Aorta (tissue), 5 donors: ENCODE measurements at places on chromosomes 11 and 22. TPM values are rescaled to one million over a fixed set of nuclear protein-coding genes. Genes with fewer than 3 reads are reported as not detected.

DNA sequence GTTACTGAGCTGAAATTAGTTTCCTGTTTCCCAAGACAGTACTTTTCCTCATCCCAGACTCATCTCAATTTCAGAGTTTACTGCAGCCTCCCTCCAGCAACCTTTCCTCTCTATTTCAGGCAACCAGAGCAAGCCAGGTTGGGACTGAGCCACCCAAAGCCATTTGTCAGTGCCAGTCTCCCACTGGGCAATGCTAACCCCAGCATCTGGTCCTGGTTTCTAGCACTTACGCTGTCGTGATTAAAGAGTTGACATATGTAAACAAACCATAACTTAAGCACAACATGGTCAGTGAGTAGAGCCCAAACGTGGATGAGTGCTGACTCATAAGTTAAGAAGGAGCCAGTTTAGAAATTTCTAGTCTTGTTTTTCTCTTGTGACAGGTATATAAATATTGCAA, 119.6 kb upstream of the BLID start:
- no peaks in the 10 kb centered on the region for H3K27me3 ChIP-seq
- H3K4me3 ChIP-seq: no peak overlapping the region
- DNase-seq: peak; percentile 45
- no peaks in the 10 kb centered on the region for H3K36me3 ChIP-seq
- H3K27ac ChIP-seq: peak overlapping the region; percentile 48

DNA sequence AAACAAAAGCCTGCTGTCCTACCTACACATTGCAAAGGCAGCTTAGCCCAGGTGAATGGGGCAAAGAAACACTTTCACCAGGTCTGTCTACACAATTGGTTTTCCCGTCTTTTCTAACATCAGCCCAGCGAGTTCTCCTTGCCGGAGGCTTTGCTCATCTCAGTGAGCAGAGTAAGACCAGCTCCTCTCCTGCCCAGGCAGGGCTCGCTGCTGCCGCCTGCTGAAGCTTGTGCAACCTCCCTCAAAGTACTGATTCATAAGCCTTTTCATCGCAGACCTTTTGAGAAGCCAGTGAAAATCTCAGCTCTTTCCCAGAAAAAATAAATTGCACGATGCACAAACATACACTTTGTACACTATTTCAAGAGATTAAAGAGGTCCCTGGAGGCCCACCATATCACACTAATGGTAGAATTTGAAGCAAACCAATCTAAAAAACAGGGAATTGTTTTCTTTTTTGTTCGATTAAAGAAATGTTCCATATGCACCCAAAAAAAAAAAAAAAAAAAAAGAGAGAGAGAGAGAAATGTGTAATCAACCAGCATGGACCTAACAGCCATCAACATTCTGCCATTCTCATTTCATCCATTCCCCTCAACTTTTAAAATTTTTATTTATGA, 328.1 kb upstream of the MPPED2 start:
- H3K4me3 ChIP-seq: no peak overlapping the region
- no peaks in the 10 kb centered on the region for H3K4me1 ChIP-seq
- peak; percentile 66 for DNase-seq
- no peak overlapping the region for H3K27ac ChIP-seq

DNA sequence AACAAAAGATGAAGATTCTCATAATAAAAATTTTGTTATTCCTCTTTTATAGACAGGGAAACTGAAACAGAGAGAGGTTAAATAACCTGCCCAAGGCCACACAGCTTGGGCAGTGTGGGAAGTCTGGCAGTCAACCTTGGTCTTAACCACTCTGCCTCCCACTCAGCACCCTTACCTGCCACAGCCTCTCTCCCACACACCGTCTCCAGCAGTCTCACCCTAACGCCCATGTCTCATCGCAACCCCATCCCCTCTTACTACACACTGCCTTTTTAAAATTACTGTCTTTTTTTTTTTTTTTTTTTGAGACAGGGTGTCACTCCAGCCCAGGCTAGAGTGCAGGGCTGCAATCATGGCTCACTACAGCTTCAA, 25.0 kb downstream of the ARRB1 start:
- H3K4me3 ChIP-seq: no peak overlapping the region
- H3K4me1 ChIP-seq: no peaks in the 10 kb centered on the region
- H3K36me3 ChIP-seq: no peaks in the 10 kb centered on the region
- H3K27ac ChIP-seq: no peak overlapping the region
- H3K27me3 ChIP-seq: no peaks in the 10 kb centered on the region

DNA sequence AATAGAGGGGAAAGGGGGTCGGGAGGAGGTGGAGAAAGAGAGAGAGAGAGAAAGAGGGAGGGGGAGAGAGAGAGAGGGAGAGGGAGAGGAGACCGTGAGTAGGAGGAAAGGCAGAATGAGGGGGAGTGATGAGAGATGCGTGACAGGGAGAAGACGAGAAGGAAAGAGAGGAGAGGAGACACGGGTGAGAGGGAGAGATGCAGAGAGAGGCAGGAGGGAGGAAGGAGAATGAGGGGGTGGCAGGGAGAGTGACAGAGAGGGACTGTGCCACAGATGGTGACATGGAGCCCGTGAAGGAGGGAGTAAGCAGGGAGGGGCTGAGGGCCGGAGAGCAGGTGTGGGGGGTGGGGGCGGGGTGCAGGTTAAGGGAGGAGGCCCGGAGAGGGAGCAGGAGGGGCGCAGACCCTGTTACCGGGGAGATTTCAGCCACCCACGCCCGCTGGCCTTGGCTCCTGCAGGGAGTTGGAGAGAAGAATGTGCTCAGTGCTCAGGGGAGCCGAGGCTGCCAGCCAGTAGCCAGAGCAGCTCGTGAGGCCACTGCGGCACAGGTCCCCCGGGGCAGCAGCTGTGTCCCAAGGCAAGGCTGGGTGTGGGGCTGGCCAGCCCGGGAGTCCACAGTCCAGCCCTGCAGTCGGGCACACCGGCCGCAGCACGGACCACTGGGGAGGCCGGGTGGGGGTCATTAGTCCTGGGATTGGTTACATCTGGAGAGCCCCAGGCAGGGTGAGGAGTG, at the start of gene SSTR3:
SSTR3 (minus strand) TSS at position 304 of the 733 bp plus-strand sequence. CDS start 4,674 bp downstream, outside the sequence.
- H3K27ac ChIP-seq: no peak within 1 kb of the TSS
- no peaks in the 10 kb centered on the region for H3K4me1 ChIP-seq
- no peaks in the 10 kb centered on the region for H3K36me3 ChIP-seq

DNA sequence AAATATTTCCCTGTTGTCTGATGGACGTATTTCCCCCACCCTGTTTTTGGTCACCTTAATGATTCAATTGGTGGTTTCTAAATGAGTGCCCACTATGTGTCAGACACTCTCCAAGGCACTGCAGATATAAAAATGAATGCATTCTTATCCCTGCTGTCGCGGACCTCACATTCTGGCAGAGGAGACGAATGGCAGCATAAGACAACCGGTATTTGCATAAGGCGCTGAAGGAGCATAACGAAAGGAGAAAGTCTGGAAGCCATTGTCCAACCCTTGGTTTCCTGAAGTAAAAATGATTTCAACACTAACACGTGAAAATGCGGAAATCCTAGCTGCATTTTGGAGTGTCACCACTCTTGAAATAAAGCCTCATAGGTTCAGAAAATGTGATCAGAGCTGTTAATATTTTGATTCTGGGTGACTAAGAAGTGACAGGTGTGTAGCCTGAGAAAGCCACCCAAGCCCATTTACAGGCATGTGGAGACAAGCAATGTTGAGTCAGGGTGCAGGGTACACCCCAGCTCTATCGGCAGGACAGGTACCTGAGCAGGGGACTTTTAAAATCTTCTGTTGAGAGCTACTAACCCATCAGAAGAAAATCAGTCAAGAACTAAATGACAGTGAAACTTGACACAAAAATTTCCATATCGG, 10.1 kb upstream of the GAB2 start:
- no peak overlapping the region for H3K4me3 ChIP-seq
- H3K27me3 ChIP-seq: no peaks in the 10 kb centered on the region
- no peaks in the 10 kb centered on the region for H3K36me3 ChIP-seq
- no peaks in the 10 kb centered on the region for H3K4me1 ChIP-seq

The PDGFD gene
- 47.7 TPM for total RNA-seq

DNA sequence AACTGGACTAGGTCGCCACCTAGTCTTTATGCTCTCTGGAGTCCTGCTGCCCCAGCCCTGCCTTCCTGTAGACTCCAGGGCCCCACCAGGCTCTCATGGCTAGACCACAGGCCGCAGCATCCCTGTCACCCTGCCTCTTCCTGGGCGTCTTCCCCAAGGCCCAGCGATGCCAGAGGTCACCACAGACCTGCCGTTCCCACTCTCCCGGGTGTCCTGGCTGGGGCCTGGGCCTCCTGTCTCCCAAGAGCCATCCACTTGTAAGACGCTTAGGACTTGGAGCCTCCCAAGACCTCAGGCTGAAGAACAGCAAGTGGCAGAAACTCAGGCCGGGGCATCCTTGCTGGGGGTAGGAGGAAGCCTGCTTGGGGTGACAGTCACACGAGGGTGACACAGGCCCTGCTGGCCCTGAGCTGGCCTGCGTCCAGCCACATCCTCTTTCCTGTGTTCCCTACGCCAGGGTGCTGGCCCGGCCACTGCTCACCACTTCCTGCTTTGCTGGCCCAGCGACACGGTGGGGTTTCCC, 2.0 kb upstream of the TCIRG1 start:
- H3K36me3 ChIP-seq: no peaks in the 10 kb centered on the region
- no peaks in the 10 kb centered on the region for H3K4me1 ChIP-seq

- H3K27ac ChIP-seq: no peak overlapping the region
- peaks cover 10% of the 10 kb centered on the region for H3K36me3 ChIP-seq
- no peaks in the 10 kb centered on the region for H3K4me1 ChIP-seq
- H3K4me3 ChIP-seq: no peak overlapping the region
- no peak for DNase-seq
- H3K27me3 ChIP-seq: no peaks in the 10 kb centered on the region
Measured at GRCh38 chr11:46760429-46761128, 41.6 kb downstream of the F2 start.

The MYRF gene
- total RNA-seq: 0.23 TPM

The OR10G7 gene
- total RNA-seq: not detected

DNA sequence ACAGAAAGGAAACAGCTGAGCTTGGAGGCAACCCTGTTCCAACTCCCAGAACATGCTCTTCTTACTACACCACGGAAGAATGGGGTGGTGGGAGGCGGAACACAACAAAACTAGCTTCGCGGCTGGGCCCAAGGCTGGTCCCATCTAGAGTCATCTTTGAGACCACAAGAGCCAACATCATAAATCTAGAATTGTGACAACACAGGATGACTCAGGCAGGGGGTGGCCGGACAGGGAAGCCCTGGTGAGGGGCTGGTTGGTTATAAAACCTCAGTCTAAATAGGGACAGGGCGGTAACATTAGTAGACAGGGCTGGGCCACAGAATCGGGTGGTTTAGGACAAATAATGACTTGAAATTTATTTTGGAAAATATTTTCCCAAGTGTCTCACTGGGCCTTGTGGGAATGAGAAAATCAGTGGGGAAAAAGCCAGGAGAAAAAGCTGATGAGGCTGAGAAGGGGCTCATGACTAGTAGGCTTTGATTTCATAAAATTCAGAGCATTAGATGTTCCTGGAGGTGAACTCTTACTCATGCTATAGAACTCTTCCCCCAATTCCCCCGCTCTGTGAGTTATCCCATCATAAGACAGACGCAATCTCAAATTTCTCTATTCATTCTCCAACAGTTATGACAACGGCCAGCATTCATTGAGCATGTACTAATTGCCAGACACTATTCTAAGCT, 151.8 kb upstream of the TIMP3 start:
- H3K36me3 ChIP-seq: no peaks in the 10 kb centered on the region
- H3K27ac ChIP-seq: no peak overlapping the region
- no peaks in the 10 kb centered on the region for H3K4me1 ChIP-seq
- no peaks in the 10 kb centered on the region for H3K27me3 ChIP-seq

DNA sequence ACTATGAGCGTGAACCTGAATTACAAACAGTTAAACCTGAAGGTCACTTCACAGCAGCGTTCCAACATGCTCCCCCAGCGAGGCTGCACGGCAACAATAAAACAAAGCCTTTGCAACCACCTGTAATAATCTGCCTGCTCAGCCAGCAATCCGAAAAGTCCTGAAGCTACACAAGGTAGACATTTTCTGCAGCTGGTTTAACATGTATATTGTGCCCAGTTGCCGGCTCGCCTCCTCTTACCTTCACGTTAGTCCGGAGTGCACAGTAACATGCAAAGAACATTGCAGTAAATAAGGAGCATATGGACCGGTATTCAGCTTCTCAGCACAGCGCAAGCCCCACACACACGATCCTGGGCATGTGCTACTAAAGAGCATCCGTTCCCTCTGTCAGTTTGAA, 704.3 kb downstream of the DLG2 start:
- no peaks in the 10 kb centered on the region for H3K4me1 ChIP-seq
- H3K27me3 ChIP-seq: no peaks in the 10 kb centered on the region
- no peak for DNase-seq
- H3K4me3 ChIP-seq: peak overlapping the region; percentile 21

The UCP3 gene
- 2.6 TPM for total RNA-seq

GRCh38 chr22:42174062-42174461, 43.5 kb upstream of the CYP2D6 start:
- H3K36me3 ChIP-seq: no peaks in the 10 kb centered on the region
- no peak for DNase-seq
- H3K27ac ChIP-seq: no peak overlapping the region

GRCh38 chr22:27755521-27756211, 45.9 kb downstream of the MN1 start:
- DNase-seq: peak; percentile 70
- no peaks in the 10 kb centered on the region for H3K36me3 ChIP-seq
- H3K4me3 ChIP-seq: no peak overlapping the region
- no peaks in the 10 kb centered on the region for H3K27me3 ChIP-seq
